Activated T-helper 1 cell treated with anti-CD3 and anti-CD28 coated beads, Interleukin-12 subunit alpha, Interleukin-12 subunit beta, Interleukin-2, Interleukin-4 antibody, amounts not matched to agents 30 ng/mL and 10 ng/mL and 1 ng/mL, durations not matched to agents 14 hours and 24 hours and 36 hours (primary cell): ENCODE measurements at places on chromosomes 11 and 22. TPM values are rescaled to one million over a fixed set of nuclear protein-coding genes. Genes with fewer than 3 reads are reported as not detected.

DNA sequence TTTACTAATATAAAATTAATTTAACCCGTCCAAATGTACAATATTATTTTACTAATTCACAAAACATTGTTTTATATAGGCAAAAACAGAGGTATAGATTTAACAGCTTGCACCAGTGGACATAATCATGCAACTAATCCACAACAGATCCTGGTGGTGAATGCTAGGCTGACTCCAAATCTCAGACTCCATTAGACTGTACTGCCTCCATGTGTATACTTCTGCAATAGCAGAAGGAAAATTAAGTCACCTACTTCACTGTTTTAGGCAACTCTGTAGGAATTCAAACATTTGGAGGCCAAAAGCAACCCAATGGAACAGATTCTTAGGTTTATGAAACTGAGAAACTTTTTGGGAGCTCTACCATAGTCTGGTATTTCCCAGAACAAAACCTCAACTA, 30.0 kb upstream of the RAB39A start:
- no peak for DNase-seq

DNA sequence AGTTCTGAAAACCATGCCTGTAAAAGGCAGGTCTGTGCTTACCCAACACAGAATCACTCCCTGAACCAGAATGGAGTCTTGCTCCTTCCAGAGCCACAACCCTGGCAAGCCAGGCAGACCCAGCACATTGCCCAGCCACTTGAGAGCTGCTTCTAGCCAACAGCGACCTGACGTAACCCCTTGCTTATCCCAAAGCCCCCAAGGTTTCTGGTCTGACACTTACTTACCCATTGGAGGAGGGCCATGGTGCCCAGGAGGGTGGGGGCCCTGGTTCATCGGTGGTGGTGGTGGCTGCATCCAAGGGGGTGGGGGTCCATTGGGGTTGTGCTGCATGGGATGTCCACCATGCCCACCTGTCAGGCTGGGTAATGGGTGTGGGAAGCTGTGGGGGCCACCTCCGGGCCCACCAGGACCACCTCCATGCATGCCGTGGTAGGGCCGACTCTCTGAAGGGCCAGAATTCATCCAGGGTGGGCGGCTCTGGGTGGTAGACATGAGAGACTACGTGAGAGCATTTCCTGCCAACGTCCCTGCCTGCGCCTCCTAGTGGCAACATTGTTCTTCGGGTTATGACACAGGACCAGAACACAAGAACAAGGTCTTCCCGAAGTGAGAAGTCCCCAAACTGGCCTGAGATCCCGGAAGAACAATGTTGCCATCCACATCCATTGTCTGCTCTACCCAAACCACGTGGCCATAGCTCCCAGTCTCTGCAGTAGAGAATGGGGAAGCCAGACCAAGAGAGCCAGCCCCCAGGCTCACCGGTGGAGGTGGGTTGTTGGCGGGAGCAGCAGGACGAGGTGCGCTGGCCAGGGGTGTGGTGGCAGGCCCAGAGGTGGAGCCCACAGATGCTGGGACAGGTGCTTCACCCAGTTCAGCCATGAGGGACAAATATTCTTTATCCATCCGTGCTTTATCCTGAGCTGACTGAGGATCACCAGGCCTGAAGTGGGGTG, 7.8 kb upstream of the PYGM start:
- DNase-seq = peak; percentile 71

DNA sequence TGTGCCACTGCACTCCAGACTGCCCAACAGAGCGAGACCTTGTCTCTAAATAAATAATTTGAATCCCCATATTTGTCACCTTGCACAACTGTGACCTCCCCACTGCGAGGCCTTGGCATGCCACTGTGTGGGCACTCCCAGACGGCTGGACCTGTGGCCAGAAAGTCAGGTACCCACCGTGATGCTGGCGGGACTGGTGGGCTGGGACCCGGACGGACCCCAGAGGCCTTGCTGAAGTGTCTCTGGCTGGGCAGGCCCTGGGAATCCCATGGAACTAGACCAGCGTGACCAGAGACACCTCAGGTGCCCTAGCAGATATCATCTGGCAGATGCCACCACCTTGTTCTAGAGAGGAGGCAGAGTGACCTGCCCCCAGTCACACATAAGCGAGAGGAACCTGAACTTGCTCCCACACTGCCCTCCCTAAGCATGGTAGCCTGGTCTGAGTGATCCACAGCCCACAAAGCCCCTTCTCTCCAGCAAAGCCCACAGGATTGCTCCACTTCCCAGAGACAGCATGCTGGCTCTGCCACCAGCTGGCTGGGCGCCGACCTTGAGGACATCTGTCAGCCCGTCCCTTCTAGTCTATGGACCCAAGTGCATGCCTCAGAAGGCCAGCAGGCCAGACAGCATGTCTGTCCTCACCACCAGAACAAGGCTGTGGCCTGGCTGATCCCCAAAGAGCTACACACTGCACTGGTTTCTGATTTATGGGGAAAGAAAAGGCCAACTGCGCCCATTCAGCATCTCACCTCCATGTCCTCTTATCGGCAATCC, 9.5 kb downstream of the MACROD1 start:
- no peak for DNase-seq

Gene SYT9
- not detected in 2 replicates for total RNA-seq

- no peak for DNase-seq
These were observed 292.2 kb upstream of the RAG2 start for GRCh38 chr11:36890121-36890679.

- no peak for DNase-seq
These were observed 68.5 kb upstream of the ARFGAP3 start for GRCh38 chr22:42925598-42925997.
